ENCODE measurements at places on chromosomes 12 and 14.

GRCh38 chr12:18343708-18344107 lies 82.4 kb downstream of the PIK3C2G start:
- no peak for DNase-seq

- DNase-seq: no peak
These were observed 520.7 kb downstream of the TRHDE start for GRCh38 chr12:72792889-72793288.

GRCh38 chr12:116448165-116448739 lies 110.9 kb upstream of the MAP1LC3B2 start:
- DNase-seq: no peak

- no peak for DNase-seq
These were observed 10.3 kb upstream of the PRPH start for GRCh38 chr12:49284672-49285071.

GRCh38 chr12:56336361-56337167 lies 2.1 kb upstream of the IL23A start:
- no peak for DNase-seq

DNA sequence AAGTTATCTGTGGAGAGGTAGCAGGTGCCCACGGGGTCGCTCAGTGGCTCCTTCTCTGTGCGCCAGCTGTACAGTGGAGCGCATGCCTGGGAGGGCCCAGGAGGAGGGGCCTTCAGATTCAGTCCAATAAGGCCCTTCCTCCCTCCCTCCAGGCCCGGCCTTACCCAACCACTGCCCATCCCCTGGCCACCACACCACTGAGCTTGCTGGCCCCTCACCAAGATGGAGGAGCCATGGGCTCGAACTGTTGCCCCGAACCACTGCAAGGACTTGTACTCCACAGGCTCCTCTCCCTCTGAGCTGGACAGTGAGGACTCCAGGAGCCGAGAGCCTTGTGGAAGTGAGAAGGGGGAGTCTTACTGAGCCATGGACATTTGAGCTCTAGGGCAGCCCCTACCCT lies 9.8 kb downstream of the ITGA5 start:
- no peak for DNase-seq
